BJ (cell line): ENCODE measurements at places on chromosomes 4 and X.

DNA sequence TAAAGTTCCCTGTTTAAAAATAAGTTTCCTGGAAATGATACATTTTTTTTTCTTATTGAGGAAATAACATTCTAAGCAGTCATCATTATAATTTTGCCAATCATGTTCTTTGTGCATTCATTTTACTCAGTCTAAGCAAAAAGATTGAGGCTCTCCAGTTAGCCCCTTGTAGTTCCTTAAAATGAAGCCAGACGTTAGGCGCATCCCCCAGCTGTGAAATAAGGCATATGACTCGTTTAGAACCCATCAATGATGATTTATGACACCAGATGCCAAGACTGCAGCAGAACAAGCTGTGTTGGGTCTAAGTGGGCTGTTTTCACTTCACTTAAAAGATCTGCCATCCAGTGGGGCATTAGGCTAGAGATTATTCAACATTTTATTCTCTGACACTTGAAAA is 17.0 kb downstream of the PDGFC start:
- DNase-seq, result no peak

DNA sequence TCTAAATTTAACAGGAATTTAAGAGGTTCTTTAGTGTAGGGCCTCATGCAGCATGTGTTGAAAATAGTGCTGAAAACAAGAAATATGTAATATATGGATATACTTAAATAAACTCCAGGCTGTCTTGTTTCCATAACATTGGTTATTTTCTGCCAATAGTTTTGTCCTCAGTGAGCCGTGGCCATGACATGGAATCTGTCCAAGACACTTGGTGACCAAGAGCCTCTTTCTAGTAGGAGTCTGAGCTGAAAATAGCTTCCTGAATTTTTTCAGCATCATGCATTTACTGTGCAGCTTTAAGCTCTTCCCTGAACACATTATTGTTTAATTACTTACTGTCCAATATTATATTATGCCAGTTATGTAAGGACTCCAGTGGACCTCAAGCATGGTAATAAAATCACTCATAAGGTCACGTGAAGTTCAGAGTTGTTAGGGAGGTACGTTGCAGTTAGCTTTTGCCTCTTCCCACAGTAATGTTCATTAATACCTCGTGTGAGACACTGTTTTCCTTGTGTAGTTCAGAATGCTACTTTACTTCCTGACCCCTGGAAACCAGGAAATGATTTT is 488.2 kb downstream of the GRID2 start:
- no peak for DNase-seq

GRCh38 chr4:106268786-106269185 is 47.2 kb downstream of the TBCK start:
- peak; percentile 25 for DNase-seq

- DNase-seq, result no peak
Observed at GRCh38 chr4:117577686-117578311, 456.5 kb upstream of the NDST3 start.
